Mesangial cell (primary cell): ENCODE measurements at places on chromosomes 2 and 18. TPM values are rescaled to one million over a fixed set of nuclear protein-coding genes. Genes with fewer than 3 reads are reported as not detected.

UGT1A10 gene
- total RNA-seq = not detected in 2 replicates

REEP1 gene
- 0.51 and 2.6 TPM in 2 replicates for total RNA-seq

CHST9 gene
- total RNA-seq = 0.81 and 2.0 TPM in 2 replicates

LINC00305 gene
- total RNA-seq = not detected in 2 replicates

SCN7A gene
- total RNA-seq = 0.51 TPM in 1 of 2 replicates, not detected in the other

CAPN14 gene
- total RNA-seq = 0.13 TPM in 1 of 2 replicates, not detected in the other

ZNF892 gene
- total RNA-seq = 3.7 and 7.0 TPM in 2 replicates

TWIST2 gene
- 6.3 and 12.7 TPM in 2 replicates for total RNA-seq

CHRNG gene
- total RNA-seq = not detected in 2 replicates

DNAH7 gene
- total RNA-seq = 1.1 TPM in 1 of 2 replicates, not detected in the other

SCYGR7 gene
- not detected in 2 replicates for total RNA-seq

DUSP2 gene
- 2.1 and 3.8 TPM in 2 replicates for total RNA-seq

AQP12B gene
- not detected in 2 replicates for total RNA-seq

ENOSF1 gene
- total RNA-seq = 27.3 and 31.3 TPM in 2 replicates

LRATD1 gene
- 0.49 and 2.8 TPM in 2 replicates for total RNA-seq

HSPE1 gene
- total RNA-seq = 30.3 and 127 TPM in 2 replicates

PSMA8 gene
- not detected in 2 replicates for total RNA-seq

RAB17 gene
- total RNA-seq = 0.63 TPM in 1 of 2 replicates, not detected in the other

HMSD gene
- 0.49 and 0.51 TPM in 2 replicates for total RNA-seq

STARD6 gene
- 0.38 TPM in 1 of 2 replicates, not detected in the other for total RNA-seq

ZNF514 gene
- 2.4 and 4.4 TPM in 2 replicates for total RNA-seq

DYSF gene
- 18.1 and 37.0 TPM in 2 replicates for total RNA-seq

WDR35 gene
- total RNA-seq = 6.0 and 6.5 TPM in 2 replicates

SLC8A1 gene
- 6.5 and 9.3 TPM in 2 replicates for total RNA-seq

LBH gene
- total RNA-seq = 123 and 166 TPM in 2 replicates

OTOF gene
- not detected in 2 replicates for total RNA-seq

HES6 gene
- total RNA-seq = 15.8 and 17.4 TPM in 2 replicates

ANKRD30BL gene
- 0.13 TPM in 1 of 2 replicates, not detected in the other for total RNA-seq

VWC2L gene
- not detected in 2 replicates for total RNA-seq

RSAD2 gene
- 0.25 TPM in 1 of 2 replicates, not detected in the other for total RNA-seq

CDK15 gene
- 1.8 and 5.7 TPM in 2 replicates for total RNA-seq

UPP2 gene
- not detected in 2 replicates for total RNA-seq

SLC16A14 gene
- total RNA-seq = 0.81 and 1.6 TPM in 2 replicates

IMPA2 gene
- total RNA-seq = 28.5 and 141 TPM in 2 replicates

TWSG1 gene
- total RNA-seq = 39.8 and 41.1 TPM in 2 replicates

NEURL3 gene
- 0.49 and 4.2 TPM in 2 replicates for total RNA-seq

REG1B gene
- not detected in 2 replicates for total RNA-seq

BOLL gene
- not detected in 2 replicates for total RNA-seq

SCN1A gene
- total RNA-seq = not detected in 2 replicates

PJVK gene
- 0.16 and 21.9 TPM in 2 replicates for total RNA-seq

PTPRM gene
- total RNA-seq = 37.8 and 97.0 TPM in 2 replicates

IL1F10 gene
- total RNA-seq = not detected in 2 replicates

RBM43 gene
- 2.1 and 3.5 TPM in 2 replicates for total RNA-seq

ZNF513 gene
- total RNA-seq = 6.7 and 12.9 TPM in 2 replicates

LRP1B gene
- total RNA-seq = under 0.01 and 0.13 TPM in 2 replicates

PTPN2 gene
- total RNA-seq = 16.0 and 18.1 TPM in 2 replicates

SCN2A gene
- under 0.01 and 0.89 TPM in 2 replicates for total RNA-seq

FNDC4 gene
- total RNA-seq = 18.6 and 35.9 TPM in 2 replicates
